K562 (cell line): ENCODE measurements at places on chromosomes 16 and 17.

GRCh38 chr16:2520784-2521531 lies 787 bp downstream of the AMDHD2 start:
- DNase-seq, result peak; percentile 76

DNA sequence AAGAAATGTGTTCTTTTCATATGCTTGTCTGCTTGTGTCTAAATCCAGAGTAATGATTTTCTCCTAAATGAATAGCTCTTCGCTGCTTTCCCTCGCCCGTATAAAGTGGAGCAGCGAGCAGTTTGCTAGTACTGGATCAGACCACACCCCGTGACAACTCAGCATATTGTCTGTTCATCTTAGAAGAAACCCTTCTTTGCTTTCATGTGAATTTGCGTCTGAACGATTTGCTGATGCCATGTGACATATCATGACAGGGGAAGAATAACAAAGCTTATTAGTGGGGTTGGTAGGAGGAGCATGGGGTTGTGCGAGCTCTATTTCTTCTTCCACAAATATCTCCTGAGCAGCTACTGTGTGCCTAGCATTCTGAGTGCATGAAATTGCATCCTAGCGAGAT lies 44.1 kb upstream of the CACNG4 start:
- no peak for DNase-seq

- DNase-seq, result peak; percentile 93
Measured at GRCh38 chr16:50245417-50246298, 20.7 kb upstream of the ADCY7 start.

DNA sequence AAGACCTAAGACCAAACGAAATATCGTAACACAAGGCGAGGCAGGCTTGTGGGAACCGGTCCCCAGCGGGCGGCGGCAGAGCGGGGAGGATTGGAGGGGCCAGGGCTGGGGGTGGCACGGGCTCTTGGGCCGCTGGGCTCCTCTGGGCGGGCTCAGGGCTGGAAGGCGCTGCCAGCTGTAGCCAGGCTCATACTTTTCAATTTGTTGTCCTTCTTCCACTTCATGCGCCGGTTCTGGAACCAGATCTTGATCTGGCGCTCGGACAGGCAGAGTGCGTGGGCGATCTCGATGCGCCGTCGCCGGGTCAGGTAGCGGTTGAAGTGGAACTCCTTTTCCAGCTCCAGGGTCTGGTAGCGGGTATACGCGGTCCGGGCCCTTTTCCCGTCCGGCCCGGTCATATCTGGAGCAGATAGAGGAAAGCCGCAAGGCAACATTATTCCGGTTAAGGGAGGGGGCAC lies 1.5 kb downstream of the HOXB5 start:
- DNase-seq, result no peak

DNA sequence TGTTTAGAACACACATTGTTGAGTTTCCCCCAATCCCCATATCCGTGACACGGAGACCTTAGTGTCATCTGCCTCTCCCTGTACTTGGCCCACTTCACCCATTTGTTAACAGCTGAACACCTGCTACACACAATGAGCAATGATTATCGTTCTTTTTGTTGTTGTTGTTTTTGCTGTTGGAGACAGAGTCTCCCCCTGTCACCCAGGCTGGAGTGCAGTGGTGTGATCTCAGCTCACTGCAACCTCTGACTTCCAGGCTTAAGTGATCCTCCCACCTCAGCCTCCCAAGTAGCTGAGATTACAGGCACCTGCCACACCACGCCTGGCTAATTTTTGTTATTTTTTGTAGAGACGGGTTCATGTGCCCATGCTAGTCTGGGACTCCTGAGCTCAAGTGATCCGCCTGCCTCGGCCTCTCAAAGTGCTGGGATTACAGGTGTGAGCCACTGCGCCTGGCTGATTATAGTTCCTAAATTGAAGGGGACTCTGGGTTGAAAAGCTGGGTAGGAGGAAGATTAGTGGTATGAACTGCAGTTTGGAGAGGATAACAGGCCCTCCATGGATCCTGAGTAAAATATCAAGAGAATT lies 21.6 kb downstream of the NDE1 start:
- DNase-seq, result no peak

- DNase-seq, result no peak
Measured at GRCh38 chr16:54936979-54937670, 6.5 kb downstream of the IRX5 start.

DNA sequence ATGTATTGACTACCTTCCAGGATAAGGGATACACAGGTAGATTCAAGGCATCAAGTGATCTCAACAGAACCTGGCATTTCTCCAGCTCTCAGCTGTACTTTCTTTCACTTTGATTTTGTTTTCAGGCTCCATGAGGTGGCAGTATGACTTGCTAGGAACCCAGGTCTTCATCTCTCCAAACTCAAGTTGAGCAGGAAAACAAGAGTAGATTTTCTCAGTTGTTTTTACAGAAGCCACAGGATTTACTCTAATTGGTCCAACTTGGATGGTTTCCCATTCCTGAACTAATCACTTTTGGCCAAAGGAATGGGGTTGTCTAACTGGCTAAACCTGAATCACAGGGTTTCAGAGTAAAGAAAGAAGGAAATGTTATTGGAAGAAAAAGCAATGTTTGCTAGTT lies 146.6 kb downstream of the TRIM37 start:
- peak; percentile 36 for DNase-seq

DNA sequence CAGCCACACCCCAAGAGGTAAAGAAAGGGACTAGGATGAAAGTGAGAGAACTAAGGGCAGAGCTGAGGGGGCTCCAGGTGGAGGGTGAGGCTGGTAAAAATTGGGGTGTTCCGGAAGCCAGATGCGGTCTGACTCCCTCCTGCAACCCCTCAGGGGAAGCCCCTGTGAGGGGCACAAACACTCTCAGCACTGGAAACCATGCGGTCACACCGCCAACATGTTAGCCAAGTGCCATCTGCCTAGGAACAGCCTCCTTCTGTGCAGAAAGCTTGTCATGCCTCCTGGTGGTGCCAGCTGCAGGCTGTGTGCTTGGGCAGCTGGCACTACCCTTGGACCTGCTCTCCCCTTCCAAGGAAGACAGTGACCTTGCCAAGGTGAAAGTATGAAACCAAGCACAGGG lies 83.5 kb upstream of the RPL38 start:
- DNase-seq, result no peak

DNA sequence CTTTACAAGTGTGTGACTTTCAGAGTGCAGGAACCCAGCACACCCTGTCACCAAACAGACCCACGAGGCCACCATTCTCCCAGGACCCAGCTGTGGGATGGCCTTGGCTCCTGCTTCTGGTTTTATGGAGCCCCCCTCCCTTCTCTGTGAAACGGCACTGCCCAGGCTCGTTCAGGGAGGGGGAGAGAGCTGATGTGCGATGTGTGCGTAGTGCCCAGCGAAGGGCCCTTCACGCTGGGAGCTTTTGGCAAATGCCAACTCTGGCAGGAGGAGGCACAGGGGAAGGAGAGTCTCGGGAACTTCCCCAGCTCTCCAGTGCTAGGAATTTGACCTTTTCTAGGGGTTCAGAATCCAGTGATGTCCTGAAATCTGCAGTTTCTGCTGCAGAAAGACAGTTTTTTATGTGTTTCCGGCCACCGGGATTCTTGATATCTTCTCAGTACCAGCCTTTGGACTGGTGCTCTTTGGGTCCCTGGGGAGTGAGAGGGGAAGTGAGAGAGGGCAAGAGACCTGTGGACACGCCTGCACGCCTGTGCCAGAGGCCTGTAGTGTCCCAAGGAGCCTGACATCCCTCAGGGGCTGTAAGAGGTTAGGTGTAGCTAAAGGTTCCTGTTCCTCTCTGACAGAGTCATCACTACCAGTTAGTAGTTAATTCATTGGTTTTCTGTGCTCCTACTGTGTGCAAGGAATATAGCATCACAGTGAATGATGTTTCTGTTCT lies 45.1 kb downstream of the CMIP start:
- DNase-seq, result no peak

GRCh38 chr16:82655720-82656490 lies 29.1 kb downstream of the CDH13 start:
- no peak for DNase-seq

DNA sequence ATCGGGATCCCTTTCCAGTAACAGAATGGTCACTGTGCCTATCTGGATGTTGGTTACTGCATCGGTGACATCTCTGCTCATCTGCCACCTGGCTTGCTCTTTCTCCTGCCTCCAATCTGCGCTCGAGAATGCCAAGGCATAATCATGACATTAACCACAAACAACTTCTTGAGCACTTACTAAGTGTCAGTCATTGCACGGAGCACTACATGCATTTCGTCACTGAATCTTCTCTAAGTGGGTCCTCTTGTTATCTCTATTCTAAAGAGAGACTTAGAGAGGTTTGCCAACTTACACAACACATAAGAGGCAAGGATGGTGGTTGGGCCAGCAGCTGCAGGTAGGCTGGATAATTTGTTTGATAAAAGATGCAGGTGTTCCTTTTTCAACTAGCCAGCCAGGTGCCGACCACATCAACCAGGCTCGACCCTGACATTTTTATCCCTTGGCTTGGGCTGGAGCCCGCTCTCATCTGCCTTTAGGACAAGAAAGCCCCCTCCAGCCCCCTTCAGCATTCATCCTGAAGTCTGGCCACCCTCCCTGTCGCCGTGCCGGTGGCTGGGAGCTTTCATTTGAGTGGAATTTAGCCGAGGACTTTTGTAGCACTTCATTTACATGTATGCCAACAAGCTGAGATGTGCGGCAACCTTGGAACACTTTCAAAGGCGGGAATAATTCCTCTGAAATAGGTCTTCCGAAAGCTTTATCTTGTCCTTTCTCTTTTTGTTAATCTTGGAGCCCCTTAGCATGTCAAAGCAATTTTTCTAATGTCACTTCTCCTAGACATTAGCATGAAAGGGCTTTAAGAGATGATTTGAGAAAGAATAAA lies 89.3 kb upstream of the NKD1 start:
- no peak for DNase-seq

DNA sequence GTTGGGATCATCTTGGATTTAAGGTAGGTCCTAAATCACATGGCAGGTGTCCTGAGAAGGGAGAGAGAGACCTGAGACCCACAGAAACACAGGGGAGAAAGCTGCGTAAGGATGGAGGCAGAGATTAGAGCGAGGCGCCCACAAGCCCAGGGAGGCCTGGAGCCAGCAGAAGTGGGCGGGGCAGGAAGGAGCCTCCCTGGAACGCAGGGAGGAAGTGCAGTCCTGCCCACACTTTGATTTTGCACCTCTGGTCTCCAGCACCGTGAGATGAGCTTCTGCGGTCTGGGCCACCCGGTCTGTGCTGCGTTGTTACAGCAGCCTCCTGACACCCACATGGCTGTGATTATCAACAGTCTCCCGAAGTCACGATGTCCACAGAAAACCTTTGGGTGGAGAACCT lies 6.4 kb downstream of the DNASE1L2 start:
- DNase-seq, result no peak

GRCh38 chr17:17958982-17959381 lies 13.2 kb downstream of the TOM1L2 start:
- no peak for DNase-seq

GRCh38 chr16:48280546-48280945 lies 33.2 kb upstream of the ABCC11 start:
- no peak for DNase-seq

- DNase-seq, result no peak
Measured at GRCh38 chr17:44277976-44278375, 10.0 kb upstream of the SLC4A1 start.

GRCh38 chr17:49197346-49197998 lies 12.9 kb downstream of the GNGT2 start:
- no peak for DNase-seq

DNA sequence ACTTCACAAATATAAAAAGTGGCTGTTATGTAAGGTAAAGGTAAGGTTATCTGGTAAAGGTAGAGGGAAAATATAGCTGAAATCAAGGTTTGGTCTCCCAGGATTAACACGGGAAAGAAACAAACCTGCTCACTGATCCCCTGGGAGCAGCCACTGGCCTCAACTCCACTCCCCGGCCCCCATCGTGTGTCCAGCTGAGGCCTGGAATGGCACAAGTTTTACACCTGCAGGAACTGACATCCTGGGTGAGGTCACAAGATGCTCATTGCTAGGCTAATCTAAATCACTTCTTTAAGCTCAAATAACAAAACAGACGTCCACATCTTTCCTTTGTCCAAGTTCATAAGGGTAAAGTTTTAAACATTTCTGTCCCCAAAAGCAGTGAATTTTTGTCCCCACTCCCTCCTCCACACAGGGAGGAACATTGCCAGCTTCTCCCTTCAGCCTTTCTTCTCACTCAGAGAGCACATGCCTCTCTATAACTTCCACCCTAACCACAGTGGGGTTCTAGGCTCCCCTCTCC lies 46.3 kb downstream of the ERN1 start:
- no peak for DNase-seq

DNA sequence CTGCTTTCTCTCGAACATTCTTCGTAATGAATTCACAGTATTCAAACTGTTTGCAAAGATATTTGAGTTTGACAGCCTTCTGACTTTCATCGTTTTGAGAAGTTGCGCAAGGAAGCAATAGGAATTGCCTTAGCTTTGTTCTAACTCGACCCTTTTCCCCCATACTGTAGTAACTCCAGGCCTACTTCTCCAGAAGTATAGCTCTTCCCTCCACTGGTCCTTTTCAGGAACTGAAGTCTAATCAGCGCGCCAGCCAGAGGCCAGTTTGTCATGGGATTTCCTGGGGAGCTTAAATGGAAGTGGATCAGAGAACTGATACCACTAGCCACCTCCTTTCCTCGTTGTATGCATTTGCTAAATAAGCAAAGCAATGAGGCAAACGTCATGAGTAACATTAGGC lies 27.9 kb downstream of the CDR2 start:
- DNase-seq, result no peak

- DNase-seq, result no peak
Measured at GRCh38 chr17:81398176-81398831, 3.0 kb downstream of the BAHCC1 start.

DNA sequence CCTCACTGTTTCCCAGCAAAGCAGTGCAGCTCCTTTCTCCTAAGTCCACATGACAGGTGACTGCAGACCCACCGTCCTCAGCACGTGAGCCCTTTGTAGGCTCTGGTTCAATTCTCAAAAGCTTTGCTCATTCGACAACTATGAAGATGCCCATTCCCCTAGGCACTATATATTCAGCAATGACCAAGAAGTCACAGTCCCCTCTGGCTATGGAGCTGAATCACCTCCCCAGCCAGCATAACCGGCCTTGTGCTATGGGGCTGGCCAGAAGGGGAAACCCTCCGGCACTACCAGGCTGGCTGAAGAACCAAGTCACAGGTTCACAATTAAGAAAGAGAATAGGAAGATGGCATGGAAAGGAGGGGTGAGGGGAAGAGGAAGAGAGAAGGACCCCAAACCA lies 139.7 kb downstream of the WSCD1 start:
- no peak for DNase-seq

DNA sequence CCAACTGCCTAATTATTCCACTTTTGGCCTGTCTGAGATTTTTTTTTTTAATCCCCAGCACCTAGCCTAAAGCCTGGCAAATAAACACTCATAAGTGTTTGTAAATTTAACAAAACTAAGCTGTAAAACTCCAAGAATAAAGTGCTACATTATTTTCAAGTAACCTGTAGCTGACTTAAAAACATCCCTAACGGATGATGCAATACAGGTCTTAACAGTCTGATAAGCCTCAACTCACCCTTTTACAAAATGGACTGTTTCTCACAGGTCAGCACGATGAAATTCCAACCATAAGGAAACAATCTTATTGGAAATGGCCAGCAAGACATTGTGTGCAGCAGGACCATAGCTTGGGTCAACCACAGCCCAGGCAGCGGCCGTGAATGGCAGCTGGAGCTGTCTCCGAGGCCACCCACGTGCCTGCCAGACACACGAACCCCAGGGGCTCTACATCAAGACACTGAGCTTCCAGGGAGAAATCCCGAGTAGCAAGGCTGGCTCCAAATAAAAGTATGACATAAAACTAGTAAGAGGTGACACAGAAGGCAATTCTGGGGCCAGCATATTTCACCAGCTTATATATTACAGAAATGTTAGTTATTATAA lies 58.9 kb downstream of the NDEL1 start:
- no peak for DNase-seq

GRCh38 chr16:75868636-75869632 lies 142.6 kb upstream of the CPHXL start:
- DNase-seq, result no peak
